ENCODE measurements at places on chromosomes 7 and 10.

GRCh38 chr10:73459683-73460314 lies 26.4 kb upstream of the MSS51 start:
- DNase-seq: no peak

DNA sequence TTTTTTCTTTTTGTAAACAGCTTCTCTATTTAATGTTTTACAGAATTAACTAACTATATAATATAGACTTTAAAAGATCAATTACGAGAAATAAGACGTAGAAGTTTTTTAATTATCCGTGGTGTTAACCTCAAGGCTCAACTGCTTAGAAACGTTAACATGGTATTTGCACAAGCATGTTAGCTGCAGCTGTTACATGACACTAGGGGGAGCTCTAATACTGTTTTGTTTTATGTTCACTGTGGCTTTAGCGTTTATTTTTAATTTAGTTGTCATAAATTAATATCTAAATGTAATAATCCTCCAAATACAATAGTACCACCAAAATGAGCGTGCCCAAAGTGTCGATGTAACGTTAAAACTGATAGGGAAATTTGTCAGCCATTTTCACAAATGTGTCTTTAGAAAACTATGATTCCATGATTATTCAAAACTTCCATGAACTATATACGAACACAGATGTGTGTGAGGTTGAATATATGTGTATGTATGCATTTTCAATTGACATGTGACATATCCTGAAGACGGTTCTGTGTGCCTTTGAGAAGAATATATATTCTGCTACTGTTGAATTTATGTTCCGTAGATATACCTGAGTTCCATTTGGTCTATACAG lies 828.8 kb upstream of the MBL2 start:
- no peak for DNase-seq

DNA sequence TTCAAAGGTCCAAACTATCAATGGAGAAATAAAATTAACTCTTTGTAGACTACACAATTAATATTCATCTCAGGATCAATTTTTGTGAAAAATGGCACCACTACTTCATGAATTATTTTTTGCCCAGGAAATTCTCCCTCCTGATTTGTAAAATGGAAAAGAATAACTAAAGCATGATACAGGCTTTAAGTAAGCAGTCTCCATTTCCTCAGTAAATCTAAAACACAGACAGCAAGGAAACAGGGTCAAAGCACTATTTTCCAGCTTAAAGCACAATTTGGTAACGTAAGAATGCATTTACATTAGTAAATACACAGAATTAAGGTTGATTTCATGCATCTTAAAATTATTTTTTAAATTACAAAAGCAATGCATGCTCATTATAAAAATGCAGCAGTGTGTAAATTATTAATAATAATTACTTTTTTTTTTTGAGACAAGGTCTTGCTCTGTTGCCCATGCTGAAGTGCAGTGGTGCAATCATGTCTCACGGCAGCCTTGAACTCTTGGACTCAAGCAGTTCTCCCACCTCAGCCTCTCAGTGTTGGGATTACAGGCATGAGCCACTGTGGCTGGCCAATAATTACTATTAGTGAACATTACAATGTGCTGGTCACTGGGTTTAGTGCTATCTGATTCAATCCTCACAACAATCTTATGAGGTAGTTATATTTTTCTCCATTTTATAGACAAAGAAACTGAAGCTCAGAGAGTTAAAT lies 26.1 kb upstream of the VCL start:
- DNase-seq: no peak

DNA sequence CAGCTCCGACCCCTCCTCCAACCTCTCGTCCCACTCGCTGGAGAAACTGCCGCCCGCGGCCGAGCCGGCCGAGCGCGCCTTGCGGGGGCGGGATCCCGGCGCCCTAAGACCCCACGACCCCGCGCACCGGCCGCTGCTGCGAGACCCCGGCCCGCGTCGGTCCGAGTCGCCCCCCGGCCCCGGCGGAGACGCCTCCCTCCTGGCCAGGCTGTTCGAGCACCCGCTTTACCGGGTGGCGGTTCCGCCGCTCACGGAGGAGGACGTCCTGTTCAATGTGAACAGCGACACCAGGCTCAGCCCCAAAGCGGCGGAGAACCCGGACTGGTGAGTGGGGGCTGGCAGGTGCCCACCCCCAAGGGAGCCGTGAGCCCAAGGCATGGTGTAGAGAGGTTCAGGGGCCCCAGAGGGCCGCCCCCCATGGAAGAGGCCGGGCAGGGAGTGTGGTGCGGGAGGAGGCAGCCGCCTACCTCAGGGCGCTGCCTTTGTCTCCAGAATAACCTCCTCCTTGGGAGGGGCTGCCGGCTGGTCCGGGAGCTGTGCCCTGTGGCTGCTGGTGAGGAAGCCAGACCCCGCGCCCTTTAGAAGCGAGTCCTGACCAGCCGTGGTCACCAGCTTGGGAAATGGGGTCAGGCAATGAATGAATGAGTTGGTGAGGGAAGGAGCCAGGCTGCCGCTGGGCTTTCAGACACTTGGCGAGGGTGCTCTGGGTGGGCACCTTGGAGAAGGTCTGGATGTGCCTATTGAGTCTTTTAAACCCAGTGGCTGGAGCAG lies 1.3 kb downstream of the FAM20C start:
- DNase-seq: no peak

DNA sequence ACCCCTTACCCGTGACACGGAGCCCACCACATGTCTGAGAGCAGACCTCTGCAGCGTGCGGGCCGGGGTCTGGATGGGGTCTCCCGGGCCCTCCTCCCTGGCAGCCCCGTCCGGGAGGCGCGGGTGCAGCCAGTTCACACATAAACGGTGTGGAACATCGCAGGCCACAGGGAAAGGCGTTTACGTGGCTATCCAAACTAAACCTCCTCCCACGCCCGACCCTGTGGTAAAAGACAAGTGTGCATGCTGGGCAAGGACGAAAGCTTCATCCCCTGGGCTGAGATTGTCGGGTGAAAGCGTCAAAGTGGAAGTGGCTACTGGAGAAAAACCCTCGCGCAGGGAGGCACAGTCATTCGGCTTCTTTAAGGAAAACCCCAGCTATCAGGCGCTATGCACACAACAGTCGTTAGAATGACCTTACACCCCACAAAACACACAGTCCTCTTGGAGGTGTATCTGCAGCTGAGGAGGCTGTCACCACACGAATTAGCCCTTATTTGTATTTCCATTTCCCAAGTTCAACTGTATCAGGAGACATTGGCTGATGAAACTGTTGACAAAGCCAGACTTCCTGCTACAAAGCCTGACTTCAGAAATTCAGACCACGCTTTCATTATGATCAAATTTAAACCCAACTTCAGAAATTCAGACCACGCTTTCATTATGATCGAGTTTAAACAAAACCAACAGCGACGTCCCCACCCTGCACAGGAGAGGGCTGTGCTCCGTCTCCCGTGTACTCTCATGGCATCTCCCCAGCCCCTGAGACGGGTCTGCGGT lies 15.3 kb downstream of the GPER1 start:
- no peak for DNase-seq

DNA sequence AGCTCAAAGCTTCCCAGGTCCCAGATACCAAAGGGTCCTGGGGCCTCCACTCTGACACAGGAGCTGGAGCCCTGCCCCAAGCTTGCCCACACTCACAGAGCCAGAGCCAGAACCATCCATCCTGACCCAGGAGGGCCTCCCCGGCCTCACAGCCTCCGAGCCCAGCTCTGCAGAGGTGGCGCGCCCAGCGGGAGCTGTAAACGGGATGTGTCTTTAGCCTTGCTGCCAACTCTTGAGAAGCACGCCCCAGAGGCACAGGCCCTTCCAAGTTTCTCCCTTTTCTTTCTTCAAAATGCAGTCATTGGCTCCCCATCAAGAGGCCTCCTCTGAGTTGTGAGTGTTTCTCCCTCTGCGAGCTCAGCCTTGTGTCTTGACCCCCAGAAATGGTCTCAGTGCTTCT lies 75.0 kb downstream of the PDGFA start:
- DNase-seq: no peak

DNA sequence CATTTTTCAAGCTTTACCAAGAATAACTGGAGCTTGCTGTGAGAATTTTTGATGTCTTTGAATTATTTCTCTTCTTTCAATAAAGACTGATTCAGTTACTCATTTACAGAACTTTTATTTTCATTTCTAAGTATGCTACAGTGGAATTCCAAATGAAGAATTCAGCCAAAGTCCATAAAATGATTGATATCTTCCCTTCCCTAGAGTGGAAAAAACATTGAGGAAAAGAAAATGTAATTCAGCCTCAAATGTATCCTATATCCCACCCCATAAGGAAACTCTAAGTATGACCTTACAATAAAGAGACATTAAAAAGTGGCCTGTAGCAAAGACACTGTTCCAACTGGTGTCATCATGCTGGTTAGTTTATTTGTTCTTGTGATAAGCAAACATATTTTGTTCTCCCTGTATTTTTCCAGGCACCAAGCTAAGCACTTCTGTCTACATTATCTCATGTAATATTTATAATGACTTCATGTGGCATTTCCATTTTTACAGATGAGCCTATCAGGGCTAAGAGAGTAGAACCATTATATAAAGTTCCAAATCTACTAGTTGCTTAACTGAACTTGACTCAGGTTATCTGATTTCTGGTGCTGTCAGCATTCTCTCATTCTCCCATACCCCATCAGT lies 450.4 kb downstream of the NEBL start:
- DNase-seq: no peak

GRCh38 chr10:32650246-32650655 lies 204.3 kb downstream of the CCDC7 start:
- DNase-seq: no peak

DNA sequence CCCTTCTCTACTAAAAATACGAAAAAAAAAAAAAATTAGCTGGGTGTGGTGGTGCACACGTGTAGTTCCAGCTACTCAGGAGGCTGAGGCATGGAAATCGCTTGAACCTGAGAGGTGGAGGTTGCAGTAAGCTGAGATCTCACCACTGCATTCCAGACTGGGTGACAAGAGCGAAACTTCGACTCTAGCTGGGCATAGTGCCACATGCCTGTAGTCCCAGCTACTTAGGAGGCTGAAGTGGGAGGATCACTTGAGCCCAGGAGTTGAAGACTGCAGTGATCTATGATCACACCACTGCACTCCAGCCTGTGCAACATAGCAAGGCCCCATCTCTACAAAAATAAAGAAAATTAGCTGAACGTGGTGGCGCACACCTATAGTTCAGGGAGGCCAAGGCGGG lies 1.2 kb upstream of the SPACDR start:
- DNase-seq: no peak

DNA sequence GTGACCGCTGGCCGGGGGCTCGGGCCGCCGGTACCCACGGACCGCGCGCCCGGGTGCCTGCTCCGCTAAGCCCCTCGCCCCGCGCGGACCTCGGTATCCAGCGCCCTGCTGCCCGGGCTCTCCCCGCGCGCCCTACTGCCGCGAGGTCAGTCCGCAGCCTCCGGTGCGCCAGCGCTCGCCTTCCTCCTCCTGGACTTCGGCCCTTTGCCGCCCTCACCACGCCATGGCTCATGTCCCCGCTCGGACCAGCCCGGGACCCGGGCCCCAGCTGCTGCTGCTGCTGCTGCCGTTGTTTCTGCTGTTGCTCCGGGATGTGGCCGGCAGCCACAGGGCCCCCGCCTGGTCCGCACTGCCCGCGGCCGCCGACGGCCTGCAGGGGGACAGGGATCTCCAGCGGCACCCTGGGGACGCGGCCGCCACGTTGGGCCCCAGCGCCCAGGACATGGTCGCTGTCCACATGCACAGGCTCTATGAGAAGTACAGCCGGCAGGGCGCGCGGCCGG lies 483 bp downstream of the GDF10 start:
- no peak for DNase-seq

DNA sequence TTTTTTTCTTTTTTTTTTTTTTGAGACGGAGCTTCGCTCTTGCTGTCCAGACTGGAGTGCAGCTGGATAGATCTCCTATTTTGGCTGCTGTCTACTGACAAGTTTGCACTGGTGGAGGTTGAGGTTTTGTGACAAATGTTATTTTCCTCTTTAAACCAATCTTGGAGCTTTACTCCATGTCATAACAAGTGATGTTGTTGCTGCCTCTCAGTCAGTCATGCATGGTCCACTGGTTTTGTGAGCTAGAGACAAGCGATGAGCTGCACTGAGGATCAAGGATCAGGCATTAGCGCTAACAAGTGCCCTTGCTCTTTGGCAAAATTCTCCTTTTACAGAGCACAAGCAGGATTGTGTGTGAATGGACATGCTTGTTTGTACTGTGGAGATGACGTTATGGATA lies 805 bp upstream of the WDFY4 start:
- no peak for DNase-seq

DNA sequence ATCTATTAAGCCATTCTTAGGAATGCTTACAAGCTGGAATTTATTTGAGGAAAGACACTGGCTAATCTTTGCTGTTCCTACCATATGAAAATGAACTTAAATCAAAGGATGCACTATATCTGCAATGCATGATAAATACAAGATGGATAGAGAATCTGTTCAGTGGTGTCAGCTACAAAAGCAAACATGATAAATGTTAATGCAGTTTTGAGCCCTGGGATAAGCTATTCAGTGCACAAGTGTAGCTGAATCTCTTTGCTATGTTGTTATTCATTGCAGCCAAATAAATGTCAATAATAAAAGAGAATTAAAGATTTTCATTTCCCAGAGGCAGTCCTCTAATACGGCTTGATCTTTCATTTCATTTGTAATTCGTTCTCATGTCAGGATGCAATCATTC lies 223.8 kb upstream of the KAT6B start:
- no peak for DNase-seq

All from sigmoid colon (tissue), 7 donors.